ENCODE measurements at places on chromosomes 4 and X.

DNA sequence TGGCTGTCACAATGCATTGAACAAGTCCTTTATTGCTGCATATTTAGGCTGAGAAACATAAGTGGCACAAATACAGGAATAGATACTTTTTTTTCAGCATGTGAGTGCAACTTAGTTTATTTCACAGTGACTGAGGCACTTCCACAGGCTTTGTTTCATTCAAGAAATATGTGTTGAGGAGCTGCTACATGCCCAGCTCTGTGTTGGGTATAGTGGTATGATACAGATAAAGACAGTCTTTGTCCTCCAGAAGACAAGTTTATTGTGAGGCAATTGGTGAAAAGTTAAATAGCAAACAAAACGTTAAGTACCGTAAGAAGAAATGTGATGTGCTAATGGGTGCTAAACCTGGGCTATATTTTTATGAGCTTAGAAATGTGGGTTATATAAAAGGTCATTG is 186.4 kb downstream of the SPRY1 start:
- DNase-seq = no peak

DNA sequence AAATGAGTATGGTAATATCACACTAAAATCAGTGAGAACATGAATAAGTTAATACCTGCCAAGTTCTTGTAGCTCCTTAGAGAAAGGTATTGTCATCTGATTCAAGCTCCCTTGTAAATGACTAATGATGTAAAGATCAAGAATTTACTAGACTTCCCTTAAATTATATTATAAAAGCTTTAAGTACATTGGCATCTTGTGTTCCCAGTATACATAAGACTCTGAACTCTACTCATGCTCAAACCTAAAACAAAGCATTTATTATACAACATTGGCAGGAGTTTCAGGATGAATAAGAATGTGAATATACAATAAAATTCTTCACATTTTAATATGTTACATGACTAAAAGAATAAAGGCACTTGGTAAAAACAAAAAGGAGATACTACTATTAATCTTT is 126.8 kb upstream of the UNC5C start:
- DNase-seq = no peak

- DNase-seq = no peak
These were observed 230.6 kb downstream of the NSUN7 start for GRCh38 chr4:40980318-40980883.

- DNase-seq = no peak
These were observed 11.0 kb upstream of the ARHGAP36 start for GRCh38 chrX:131047180-131047579.

- peak; percentile 84 for DNase-seq
These were observed 76.3 kb upstream of the TRIM2 start for GRCh38 chr4:153127760-153128494.

DNA sequence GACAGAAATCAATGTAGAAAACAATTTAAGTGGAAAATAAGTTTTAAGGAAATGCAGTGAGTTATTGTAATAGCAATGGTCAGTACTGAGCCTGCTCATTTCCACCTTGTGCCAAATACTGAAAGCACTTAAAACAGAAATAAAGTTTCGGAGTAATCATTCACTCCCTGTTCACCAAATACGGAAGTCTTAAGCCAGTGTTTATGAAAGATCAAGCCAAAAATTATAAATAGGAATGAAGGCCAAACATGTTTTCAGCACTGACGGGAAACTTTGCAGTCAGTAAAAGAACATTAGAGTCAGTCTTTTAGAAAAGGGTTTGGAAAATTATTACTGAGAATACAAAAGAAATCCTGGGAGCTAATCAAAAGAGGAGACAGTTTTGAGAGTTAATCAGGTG is 178.6 kb downstream of the DMD start:
- no peak for DNase-seq

DNA sequence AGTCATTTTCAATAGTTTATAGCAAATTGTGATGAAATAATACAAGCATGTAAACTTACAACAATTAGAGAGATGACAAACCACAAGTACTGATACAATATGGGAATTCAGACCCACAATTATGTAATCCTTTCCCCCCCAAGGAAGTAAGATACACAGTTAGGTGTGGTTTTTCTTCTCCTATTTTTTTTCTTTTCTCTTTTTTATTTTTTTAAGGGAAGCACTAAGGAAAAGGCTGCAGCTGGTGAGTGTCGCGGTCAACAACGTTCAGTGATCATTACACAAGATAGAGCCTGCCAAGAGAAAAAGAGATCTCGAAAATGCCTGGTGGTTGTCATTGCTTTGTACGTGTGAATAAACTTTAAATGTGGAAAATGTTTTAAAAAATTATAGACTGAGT is 9.8 kb downstream of the NDNF start:
- DNase-seq = no peak

DNA sequence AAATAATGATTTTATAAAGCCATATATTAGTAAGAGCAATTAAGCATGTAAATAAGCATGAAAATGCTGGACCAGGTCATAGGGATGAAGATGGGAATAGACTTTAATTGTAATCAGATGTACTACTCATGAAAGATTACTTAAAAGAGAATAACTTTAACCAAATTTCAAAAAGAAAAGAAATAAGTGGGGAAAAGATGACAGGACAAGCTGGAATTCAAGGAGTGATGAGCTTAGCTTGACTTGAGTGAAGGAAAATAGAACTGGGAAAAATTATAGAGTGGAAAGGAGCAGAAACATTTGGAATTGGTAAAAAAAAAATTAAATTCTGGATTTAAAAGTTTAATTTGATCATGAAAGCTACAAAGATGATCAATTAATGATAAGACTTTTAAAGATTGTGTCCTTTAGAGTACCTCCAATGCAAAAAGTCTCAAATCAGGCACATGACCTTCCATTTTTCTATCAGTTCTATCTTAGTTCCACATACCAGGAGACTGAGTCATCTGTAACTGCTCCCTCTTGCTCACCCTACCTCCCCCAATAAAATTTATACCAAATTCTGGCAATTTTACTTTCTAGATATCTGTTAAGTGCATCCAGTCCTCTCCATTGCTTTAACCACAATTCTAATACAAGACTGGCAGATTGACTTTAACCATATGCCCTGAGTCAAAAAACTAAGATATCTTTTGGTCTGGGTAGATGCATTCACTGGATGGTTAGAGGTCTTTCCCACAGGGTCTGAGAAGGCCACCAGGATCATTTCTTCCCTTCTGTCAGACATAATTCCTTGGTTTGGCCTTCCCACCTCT is 56.4 kb upstream of the SLIT2 start:
- DNase-seq = no peak

GRCh38 chrX:32788936-32789335 is 422.4 kb downstream of the DMD start:
- no peak for DNase-seq

DNA sequence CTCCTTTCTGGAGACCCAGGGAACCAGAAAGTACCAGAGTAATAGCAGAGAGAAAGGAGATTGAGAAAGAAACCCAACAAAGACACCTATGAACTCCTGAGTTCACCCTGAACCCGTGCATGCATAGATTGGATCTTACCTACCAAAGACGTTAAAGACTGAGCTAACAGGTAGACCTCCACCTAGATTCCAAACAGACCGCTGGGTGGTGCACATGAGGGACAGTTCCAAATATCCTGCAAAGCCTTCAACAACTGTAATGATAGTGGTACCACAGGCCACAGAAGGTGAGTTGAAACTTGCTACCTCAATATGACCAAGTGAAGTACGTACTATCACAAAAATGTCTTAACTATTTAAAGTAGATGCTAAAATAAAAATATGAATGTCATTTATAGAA is 34.0 kb upstream of the NR0B1 start:
- DNase-seq = no peak

DNA sequence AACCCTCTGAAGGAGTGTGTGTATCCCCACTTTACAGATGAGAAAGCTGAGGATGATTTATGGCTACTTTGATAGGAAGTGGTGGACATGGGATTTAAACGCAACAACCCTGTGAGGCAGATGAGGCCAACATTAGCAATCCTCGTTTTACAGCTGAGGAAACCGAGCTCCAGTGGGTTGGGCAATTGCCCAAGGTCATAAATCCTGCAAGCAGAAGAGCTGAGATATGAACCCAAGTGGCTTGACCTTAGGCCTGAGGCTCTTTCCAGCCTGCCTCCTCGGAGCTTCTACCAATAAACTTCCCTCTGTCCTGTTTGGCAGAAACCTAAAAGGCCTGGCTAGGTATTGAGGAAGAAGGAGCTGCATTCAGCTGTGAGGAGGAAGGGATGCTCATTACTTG is 185.5 kb upstream of the RBPJ start:
- DNase-seq = no peak

DNA sequence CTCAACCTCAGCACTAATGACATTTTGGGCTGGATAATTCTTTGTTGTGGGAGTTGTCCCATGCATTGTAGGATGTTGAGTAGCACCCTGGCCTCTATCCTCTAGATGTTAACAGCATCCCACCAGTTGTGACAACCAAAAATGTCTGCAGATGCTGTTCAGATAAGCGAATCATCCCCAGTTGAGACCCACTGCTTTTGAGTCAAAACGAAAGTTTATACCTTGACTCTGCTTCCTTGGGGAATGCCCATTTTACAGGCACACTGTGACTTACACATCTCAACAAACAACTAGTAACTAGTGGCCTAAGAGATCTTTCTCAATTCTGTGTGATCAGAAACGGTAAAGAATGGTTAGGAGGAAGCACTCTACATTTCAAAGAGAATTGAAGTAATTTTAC is 37.0 kb downstream of the SEPSECS start:
- no peak for DNase-seq

GRCh38 chr4:7326306-7326692 is 108.4 kb downstream of the PSAPL1 start:
- DNase-seq = no peak

GRCh38 chrX:34778916-34779315 is 121.8 kb upstream of the TMEM47 start:
- no peak for DNase-seq

DNA sequence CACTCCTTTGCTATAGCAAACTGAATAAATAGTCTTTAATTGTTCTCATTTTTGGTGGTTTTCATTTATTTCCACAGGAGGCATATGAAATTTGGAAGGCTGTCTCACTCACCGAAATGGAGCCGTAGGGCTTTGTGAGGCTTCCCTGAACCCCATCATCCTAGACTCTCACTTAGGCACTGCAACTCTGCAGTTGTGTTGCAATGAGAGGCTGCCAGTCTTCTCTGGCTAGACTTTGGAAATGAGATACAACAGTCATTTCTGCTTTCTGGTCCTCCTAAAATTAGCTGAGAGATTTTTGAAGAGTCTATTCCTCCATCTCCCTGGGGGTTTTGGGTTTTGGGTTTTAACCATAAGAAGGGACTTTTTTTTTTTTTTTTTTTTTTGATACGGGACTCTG is 146.5 kb downstream of the SH3BGRL start:
- DNase-seq = no peak

GRCh38 chr4:11529625-11530201 is 101.0 kb upstream of the HS3ST1 start:
- no peak for DNase-seq

GRCh38 chr4:4704267-4704666 is 155.2 kb upstream of the MSX1 start:
- DNase-seq = no peak

DNA sequence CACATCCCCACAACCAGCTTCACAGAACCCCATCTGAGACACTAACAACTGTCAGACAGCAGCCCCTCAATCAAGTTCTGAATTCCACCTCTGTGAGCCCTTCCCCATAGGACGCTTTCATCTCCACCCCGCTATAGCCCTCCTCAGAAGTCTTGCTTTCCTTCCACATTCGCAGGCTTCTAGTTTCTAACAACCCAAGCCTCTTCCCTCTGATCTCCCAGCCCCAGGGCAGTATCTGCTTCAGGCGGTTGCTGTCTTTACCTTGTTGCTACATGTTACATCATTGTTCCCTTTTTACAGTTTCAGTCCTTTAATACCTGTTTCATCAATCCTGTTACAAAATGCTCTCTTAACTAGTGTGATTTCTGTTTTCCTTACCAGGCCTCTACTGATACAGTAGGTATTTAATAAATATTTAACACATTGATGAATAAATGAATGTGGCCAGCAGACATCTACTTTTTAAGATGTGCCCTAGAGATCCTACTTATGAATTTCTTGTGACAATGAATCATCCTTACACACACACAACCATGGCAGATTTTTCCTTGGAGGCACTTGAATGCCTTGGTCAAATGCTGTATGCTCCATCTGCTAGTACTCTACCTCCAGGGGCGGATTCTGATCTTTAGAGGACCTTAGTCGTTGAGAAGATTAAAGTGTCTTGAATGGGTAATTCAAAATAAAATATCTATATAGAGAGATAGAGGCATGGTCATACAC is 164.7 kb upstream of the SLIT2 start:
- DNase-seq = no peak

DNA sequence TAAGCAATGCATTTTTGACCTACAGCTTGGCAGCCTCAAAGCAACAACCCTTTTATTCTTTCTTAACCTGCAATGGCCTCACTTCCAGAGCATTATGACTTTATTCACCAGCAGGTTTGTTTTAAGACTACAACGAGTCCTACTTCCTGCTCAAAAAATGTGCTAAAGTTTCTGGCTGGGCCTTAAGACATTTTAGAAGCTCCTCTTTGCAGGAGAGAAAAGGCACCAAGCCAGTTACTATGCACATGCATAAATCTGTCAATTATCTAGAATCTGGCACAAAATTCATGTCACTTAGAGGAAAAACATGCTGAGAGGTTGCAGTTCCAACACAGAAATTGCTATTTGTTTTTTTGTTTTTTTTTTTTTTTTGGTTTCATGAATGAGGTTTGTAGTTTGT is 223.0 kb upstream of the EPHA5 start:
- no peak for DNase-seq

DNA sequence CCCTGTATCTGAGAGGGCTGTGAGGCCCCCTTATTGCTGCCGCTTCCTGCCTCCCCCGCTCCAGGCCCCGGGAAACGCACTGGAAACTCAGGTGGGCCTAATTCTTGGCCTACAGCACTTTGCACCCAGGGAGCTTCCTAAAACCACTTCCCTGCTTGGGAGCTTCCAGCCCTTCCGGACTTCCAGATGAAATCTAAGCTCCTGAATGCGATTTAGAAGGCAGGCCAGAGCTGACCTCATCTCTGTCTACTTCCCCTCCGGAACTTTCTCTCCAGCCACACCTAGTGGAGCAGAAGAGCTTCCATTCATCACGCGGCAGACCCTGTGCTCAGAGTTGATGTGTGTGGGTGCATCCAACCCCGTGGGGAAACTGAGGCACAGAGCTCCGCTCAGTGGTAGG is 84.2 kb downstream of the SORCS2 start:
- DNase-seq = no peak

DNA sequence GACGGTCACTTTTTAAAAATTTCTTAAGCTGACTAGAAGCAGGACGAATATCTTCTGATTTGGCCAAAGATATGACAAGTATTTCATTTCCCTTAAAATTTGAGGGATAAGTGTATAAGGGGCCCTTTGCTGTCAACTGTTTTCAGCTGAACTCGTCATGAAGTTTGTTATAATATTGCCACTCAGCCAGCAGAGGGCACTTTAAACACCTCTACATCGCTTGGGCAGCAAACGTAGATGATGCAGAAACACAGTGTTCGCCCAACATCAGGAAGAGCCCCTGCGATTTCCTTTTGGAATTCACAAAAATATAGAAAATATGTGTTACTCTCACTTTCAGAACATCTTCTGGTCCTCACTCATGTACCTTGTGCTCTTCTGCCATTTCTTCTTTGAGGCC is 435.7 kb upstream of the FMR1 start:
- DNase-seq = no peak

- no peak for DNase-seq
These were observed 150.3 kb downstream of the SOX3 start for GRCh38 chrX:140354431-140355120.

GRCh38 chr4:158903472-158904043 is 134.7 kb downstream of the FNIP2 start:
- DNase-seq = no peak

All from activated CD4-positive, alpha-beta T cell treated with anti-CD3 and anti-CD28 coated beads, Interleukin-2, amount 50 U/mL, for 24 hours (primary cell).